CD4-positive, alpha-beta T cell treated with Interleukin-1 beta for 1 hour (primary cell): ENCODE measurements at places on chromosomes 7 and 10.
A peak's percentile ranks its signal among the peaks of the same experiment; 100 is the strongest.

GRCh38 chr10:14476641-14477407, 146.1 kb upstream of the FRMD4A start:
- DNase-seq, result no peak

GRCh38 chr7:15680446-15680845, 6.0 kb downstream of the MEOX2 start:
- DNase-seq, result no peak

GRCh38 chr7:1158203-1159126, 1.5 kb downstream of the ZFAND2A start:
- no peak for DNase-seq

- DNase-seq, result no peak
Measured at GRCh38 chr7:28208506-28208905, 27.9 kb upstream of the JAZF1 start.

DNA sequence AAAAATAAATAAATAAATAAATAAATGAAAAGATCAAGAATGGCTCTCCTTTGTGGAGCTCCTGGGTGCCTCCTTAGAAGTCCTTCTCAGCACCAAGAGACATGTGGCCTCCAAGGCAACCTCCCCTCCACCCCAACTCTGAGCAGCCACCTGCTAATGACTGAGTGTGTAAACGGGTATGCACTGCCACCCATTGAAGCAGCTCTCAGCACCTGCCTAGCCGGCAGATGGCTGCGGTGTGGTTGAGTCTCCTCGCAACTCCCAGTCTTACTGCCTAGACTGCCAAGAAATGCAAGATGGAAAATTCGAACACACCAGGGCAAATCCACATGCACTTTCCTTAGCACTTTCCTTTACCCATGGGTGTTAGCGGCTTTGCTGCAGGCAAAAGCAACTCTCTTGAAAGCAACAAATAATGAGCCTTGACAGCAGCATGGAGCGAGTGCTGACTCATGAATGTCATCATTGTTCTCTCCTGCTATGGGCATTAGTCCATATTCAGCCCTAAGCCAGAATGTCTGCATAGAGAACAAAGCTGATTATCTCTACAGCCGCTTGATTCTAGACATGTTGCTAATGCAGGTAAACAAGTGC, 913.9 kb upstream of the AUTS2 start:
- no peak for DNase-seq

DNA sequence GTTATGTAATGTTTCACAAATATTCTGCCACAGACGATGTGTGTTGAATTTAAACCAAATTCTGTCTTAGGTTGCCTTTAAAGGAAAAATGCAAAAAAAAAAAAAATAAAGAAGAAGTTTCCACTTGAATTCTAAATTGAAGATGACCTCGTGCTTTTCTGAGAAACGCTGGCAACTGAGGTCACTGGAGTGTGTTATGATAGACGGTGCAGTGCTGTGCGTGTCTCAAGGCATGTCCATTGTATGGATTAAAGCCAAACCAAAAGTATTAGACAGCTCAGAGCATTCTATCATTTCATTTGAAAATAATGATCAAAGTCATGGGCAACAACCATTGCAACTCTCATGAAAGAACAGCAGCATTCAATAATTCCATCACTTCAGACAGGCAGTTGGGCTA, 483.9 kb downstream of the GRM8 start:
- DNase-seq, result no peak

GRCh38 chr7:3673524-3673923, 372.5 kb downstream of the SDK1 start:
- DNase-seq, result peak; percentile 28

DNA sequence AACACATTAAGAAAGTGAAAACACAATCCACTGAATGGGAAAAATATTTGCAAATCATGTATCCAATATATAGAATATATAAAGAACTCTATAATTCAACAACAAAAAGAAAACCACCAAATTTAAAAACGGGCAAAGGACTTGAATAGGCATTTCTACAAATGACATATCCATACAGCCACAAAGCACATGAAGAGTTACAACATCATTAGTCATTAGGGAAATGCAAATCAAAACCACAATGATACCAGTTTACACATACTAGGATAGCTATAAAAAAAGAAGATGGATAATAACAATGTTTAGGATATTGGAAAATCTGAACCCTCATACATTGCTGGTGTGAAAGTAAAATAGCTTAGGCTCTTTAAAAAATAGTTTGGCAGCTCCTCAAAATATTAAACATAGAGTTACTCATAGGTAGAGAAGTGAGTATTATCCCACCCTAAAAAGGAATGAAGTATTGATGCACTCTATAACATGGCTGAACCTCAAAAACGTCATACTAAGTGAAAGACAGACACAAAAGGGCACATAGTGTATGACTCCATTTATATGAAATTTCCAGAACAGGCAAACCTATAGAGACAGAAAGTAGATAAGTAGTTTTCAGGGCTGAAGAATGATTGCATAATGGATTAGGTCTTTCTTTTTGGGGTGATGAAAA, 4.5 kb downstream of the ZPBP start:
- no peak for DNase-seq

DNA sequence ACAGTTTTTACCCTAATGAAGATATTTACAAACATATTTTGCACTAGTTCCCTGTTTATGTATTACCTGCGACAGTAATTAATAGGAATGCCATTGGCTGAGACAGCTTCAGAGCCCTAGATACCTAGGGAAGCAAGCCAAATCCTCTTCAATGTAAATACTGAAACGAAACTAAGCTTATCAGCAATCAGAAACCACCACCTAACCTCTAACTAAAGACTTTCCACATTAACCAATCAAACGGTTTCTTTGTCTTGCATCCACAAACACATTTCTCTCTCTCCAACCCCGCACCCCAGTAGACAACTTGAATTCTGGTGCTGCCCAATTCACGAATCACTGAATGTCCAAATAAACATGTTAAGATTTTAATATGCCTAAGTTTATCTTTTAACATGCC, 474.4 kb upstream of the C7orf33 start:
- DNase-seq, result no peak

DNA sequence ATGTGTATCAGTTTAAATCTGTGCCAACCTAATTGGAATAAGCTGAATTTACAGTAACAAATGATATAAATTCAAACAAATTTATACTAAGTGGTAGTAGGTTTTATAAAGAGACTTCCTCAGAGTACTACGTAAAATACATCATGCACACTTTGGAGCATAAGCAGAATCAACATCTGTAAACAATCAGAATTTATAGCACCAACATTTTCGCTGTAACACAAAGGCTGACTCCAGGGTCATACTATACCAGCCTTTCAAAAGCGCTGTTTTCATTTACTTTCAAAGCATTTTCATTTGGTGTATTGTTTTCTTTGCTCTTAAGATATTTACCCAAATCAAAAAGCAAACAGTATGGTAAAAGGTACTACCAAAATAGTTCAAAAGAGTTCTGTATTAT, 29.3 kb upstream of the TMEM168 start:
- no peak for DNase-seq

DNA sequence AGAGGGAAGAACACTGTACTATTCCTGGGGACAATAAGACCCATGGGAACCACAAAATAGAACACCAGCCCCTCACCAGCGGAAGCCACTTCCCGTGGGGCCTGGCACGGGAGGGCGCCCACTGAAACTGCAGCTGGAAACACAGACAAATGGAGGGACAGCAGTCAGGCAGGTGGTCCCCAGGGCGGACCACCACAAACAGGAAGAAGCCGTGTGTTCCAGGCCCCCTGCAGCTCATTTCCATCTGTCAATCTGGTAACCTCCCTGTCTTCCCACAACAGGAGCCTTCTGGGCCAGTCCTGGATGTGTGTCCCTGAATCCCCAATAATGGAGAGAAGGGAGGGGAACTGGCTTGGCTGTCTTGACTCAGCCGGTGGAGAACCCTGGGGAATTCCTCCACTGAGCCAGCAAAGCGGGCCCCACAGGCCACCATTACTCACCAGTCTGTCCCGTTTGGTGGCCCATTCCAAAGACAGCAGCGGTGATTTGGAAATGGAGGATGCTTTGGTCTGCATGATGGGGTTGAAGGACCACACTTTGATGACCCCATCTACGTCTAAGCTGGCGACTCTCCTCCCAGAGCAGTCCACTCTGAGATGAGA, 16.7 kb downstream of the WDR91 start:
- no peak for DNase-seq

- no peak for DNase-seq
Measured at GRCh38 chr7:148182264-148182663, 408.3 kb upstream of the C7orf33 start.

- no peak for DNase-seq
Measured at GRCh38 chr10:16184096-16184597, 252.7 kb upstream of the PTER start.

GRCh38 chr7:107999779-108000560, 3.0 kb downstream of the LAMB1 start:
- no peak for DNase-seq

- no peak for DNase-seq
Measured at GRCh38 chr10:15715619-15716227, 4.0 kb downstream of the ITGA8 start.

DNA sequence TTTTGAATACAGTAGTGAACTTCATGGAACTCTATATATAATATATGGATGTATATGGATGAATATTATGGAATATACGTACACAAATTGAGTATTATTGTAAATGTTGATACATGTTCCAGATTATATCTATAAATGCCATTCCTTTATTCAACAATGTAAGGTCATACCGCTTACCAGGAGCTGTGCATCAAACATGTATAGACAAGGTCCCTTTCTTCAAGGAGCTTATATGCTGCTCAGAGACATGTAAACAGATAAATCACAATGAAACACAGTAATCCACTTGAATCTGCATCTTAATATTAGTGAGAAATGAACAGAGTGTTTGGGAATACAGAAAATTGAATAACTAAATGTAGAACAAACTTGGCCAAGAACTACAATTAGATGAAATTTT, 898 bp upstream of the SEM1 start:
- no peak for DNase-seq

- no peak for DNase-seq
Measured at GRCh38 chr10:75166623-75166972, 44.0 kb upstream of the VDAC2 start.

- no peak for DNase-seq
Measured at GRCh38 chr7:150979713-150980390, 1.7 kb upstream of the KCNH2 start.

- DNase-seq, result no peak
Measured at GRCh38 chr10:129004398-129004797, 462.6 kb upstream of the MGMT start.

DNA sequence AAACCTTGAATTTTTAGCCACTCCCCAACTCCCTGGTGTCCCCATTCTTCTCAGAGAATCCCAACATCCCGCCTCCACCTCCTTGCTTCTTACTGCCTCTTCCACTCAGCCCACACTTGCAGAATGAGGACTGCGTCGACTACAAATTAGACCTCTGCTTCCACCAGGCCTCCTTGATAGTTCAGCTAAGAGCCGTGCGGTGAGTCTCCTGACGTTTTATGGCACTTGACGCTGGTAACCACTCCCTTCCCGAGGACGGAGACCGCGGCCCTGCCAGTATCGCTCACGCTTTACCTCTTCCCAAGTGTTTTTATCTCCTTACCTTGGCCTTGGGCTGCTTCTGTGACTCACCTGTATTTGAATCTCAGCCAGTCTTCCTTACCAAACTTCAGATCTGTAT, 31.1 kb downstream of the RBM17 start:
- no peak for DNase-seq

GRCh38 chr10:13496164-13496563, 32.6 kb downstream of the BEND7 start:
- DNase-seq, result no peak

DNA sequence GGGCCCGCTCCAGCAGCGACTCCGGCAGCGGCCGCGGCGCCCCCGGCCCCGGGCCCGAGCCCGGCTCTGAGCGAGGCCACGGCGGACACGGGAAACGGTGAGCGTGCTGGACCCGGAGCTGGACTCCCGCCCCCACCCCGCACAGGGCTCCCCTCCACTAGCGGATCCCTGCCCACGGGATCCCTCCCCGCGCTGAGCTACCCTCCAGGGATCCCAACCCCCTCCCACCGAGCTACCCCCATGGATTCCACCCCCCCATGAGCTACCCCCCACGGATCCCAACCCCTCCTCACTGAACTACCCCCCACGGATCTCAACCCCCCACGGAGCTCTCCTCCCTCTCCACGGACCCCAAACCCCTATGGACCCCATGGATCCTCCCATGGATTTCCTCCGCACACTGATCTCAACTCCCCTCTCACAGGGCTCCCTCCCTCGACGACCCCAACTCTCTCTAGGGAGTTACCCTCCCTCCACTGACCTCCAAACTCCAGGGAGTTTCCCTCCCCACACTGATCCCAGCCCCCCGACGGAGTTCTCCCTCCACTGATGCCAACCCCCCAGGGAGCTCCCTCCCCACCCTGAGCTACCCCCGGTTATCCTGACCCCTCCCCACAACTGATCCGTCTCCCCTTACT, 20.6 kb upstream of the HSPB1 start:
- DNase-seq, result no peak

DNA sequence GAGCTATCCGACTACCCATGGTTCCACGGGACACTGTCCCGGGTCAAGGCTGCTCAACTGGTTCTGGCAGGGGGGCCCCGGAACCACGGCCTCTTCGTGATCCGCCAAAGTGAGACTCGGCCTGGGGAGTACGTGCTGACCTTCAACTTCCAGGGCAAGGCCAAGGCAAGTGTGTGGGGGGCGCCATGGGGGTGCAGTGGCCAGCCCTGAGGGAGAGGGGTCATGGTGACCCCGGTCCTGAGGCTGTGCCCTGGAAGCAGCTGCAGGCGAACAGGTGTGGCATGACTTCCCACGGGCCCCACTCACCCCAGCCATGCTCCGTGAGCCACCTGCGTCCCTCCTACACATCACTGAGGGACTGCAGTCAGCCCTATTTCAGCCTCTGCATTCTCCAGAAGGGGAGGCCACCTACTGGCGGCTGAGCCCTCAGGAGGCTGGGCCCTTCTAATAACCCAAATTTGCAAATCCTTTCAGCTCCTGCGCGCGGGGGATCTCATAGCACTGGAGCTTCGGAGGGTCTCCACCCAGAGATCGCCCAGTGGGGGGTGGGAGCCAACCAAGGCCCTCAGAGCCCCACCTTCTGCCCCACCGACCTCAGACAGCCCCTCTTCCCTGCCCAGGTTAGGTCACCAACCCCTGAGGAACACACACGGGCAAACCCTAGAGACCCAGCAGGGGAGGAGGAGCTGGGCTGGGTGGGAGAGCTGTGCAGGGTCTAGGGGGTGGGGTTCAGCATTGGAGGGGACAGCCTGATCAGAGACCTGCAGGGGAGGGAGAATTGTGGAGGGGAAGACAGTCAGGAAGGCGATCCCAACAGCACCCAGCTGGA, 30.8 kb downstream of the SH2B2 start:
- no peak for DNase-seq

DNA sequence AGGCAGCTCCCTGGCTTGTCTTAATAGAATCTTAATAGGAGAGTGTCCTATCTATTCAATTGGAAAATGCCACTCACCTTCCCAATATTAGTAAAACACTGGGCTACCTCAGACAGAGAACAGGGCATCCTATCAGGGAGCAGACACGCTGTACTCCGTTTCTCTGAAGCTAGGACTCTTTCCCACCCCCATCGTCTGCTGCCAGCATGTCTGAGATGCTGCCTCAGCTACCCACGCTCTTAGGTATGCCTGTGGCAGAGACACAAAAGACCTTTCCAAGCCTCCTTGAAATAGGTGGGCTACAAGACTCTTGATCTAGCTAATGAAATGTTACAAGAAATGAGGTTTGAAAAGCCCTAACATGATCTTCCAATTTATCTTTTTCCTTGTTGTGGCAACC, 2.5 kb upstream of the LRIT2 start:
- DNase-seq, result no peak

GRCh38 chr10:15141136-15142054, 27.1 kb downstream of the NMT2 start:
- no peak for DNase-seq
